ENCODE measurements at places on chromosomes 2 and 18. TPM values are rescaled to one million over a fixed set of nuclear protein-coding genes. Genes with fewer than 3 reads are reported as not detected.

The KCNIP3 gene
- total RNA-seq: not detected

The MC4R gene
- not detected for total RNA-seq

- peak; percentile 34 for DNase-seq
These were observed 86.3 kb downstream of the NDUFA10 start for GRCh38 chr2:239938651-239939486.

The POMC gene
- 5.2 TPM for total RNA-seq

The HOXD9 gene
- total RNA-seq: not detected

- DNase-seq: no peak
These were observed 65.2 kb downstream of the NEDD4L start for GRCh38 chr18:58109256-58109655.

GRCh38 chr2:86028766-86029381 is 76.8 kb downstream of the POLR1A start:
- no peak for DNase-seq

The C1GALT1C1L gene
- not detected for total RNA-seq

DNA sequence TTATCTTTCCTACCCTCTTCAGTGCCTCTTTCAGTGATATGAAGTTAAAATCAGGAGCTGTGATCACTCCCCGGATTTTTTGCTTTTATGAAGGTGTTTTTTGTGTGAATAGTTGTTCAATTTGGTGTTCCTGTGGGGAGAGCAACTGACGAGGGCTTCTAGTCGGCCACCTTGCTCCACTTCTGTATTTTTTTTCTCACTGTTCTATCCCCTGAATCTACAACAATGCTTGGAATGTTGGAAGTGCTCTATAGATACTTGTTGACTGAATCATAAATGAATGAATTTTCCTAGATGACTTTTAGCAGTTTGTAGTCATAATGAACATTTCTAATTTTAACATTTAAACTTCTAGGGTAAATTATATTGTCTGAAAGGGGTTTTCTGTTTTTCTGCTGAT is 247.3 kb downstream of the ZNF385B start:
- DNase-seq: no peak

DNA sequence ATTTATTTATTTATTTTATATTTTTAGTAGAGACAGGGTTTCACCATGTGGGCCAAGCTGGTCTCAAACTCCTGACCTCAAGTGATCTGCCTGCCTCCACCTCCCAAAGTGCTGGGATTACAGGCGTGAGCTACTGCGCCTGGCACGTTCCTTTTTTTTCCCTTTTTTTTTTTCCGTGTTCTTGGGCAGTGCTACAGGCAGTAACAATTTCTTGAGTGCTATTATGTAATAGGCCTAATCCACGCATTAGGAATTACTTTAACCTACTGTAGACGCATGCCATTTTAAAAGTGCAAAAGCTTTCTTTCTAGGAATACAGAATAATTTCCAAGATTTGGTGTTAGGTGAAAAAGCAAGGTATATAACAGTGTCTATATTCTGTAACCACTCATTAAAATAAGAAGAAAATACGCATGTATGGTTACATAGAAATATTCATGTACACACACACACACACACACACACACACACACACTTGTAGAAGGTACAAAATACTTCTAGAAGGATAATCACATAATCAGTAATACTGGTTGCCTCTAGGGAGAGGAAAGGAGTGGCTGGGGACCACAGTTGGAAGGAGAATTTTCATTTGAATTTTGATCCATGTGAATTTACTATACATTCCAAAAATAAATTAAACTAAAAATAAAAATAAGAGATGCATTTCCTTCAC is 92.3 kb downstream of the METTL8 start:
- DNase-seq: no peak

The FHOD3 gene
- not detected for total RNA-seq
